ENCODE measurements at places on chromosomes 5 and 9.
A peak's percentile ranks its signal among the peaks of the same experiment; 100 is the strongest.

- DNase-seq, result no peak
These were observed 153.3 kb downstream of the CDH10 start for GRCh38 chr5:24491490-24491889.

- DNase-seq, result no peak
These were observed 16.7 kb downstream of the GOLGA2 start for GRCh38 chr9:128259156-128259555.

GRCh38 chr5:57776035-57776434 lies 293.4 kb upstream of the ACTBL2 start:
- DNase-seq, result no peak

DNA sequence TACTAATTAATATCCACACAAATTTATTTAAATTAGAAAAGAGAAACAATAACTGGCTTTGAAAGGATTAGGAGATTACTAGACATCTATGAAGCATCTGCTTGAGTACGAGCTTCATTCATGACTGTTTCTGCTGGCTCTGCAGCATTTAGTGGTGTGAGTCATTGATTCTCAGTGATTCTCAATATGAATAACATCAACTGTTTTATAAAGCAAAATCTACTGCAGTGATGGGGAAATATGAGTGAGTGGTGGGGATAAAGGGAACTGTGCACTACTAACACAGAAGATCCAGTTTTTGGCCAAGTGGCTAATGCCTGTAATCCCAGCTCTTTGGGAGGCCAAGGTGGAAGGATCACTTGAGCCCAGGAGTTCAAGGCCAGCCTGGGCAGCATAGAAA lies 8.4 kb downstream of the FNBP1 start:
- peak; percentile 69 for DNase-seq
